ENCODE measurements at places on chromosomes 5 and 9.

GRCh38 chr9:112059145-112059965, 115.7 kb downstream of the SUSD1 start:
- no peak for DNase-seq

- DNase-seq = no peak
These were observed 268.6 kb downstream of the FAM114A2 start for GRCh38 chr5:153770066-153770465.

- no peak for DNase-seq
These were observed 2326.0 kb upstream of the ACO1 start for GRCh38 chr9:30058463-30058862.

DNA sequence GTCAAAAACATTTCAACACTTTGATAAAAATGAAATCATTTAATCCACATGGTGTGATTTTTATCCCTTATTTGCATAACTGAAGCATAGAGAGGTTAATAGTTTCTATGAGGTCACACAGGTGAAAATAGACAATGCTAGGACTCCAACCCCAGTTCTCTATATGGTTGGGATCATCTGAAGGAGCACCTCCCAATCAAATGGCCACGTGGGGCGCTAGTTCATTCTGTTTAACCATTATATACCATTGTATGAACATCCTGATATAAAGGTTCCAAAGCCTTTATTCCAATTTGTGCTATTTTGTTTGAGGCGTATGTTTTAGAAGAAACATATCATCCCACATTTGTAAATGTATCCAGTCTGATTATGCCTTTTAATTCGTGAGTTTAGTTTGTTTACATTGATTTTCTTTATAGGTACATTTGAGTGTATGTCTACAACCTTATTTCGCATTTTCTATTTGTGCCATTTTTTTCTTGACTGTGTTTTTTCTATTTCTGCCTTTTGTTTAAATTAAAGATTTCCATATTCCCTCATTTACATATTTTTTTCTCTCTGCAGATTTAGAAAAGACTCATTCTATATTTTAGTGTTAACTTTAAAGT, 1092.0 kb downstream of the MAT2B start:
- DNase-seq = no peak

GRCh38 chr5:91584352-91584751, 201.2 kb upstream of the ARRDC3 start:
- DNase-seq = no peak

Measured in tongue (tissue), 3 donors.